ENCODE measurements at places on chromosomes 2 and 18. TPM values are rescaled to one million over a fixed set of nuclear protein-coding genes. Genes with fewer than 3 reads are reported as not detected.

- peak; percentile 77 for DNase-seq
These were observed 26.6 kb upstream of the CATIP start for GRCh38 chr2:218329826-218330593.

DNA sequence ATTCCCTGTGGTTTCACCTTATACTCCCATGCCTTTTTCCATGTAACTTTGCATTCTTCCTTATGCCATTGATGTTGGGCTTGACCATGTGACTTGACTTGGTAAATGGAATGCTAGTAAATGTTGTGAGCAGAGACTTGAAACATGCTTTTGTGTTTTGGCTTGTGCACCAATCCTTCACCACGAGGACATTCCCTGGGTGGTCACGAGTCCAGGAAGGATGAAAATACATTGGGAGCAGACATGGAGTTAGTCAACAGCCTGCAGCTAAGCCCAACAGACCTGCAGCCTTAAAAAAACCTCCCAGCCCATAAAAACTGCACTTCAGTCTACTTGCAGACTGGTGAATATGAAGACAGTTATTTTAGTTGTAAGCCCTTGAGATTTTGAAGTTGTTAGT, 116.5 kb upstream of the SPATS2L start:
- no peak for DNase-seq

GRCh38 chr18:59461171-59461570, 102.1 kb upstream of the LMAN1 start:
- no peak for DNase-seq

The FZD7 gene
- 4.2 TPM for total RNA-seq

DNA sequence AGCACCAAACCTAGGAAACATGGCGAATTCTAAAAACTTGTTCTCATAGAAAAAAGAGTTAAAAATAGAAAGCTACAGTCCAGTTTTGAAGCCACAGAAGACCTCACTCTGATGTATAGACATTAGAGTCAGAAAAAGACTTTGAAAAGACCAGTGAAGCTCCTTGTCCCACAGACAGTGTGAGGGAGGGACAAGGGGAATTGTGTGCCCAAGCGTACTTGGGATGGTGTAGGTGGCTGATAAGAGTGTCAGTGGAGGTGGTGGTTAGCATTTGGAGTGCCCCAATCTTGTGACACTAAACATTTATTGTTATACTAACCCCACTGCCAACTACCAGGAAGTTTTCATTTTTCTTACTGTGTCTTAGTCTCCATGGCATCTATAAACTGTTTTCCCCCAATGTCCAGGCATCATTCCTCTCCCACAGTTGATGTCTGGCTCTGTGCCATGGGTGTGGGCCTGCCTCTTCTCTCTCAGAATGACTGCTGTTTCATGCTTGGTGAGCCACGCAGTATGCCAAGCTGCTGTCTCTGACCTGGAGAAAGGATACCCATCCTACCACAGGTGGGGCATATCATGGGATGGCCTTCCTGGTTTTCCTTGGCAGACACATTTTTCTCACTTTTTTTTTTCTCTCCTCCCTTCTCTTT, 161.4 kb downstream of the RPIA start:
- no peak for DNase-seq

The SLC11A1 gene
- 397 TPM for total RNA-seq

The SFTPB gene
- total RNA-seq: 56,223 TPM

- peak; percentile 39 for DNase-seq
These were observed 31.3 kb upstream of the CNTNAP5 start for GRCh38 chr2:123993728-123994323.

The CNRIP1 gene
- 11.4 TPM for total RNA-seq

DNA sequence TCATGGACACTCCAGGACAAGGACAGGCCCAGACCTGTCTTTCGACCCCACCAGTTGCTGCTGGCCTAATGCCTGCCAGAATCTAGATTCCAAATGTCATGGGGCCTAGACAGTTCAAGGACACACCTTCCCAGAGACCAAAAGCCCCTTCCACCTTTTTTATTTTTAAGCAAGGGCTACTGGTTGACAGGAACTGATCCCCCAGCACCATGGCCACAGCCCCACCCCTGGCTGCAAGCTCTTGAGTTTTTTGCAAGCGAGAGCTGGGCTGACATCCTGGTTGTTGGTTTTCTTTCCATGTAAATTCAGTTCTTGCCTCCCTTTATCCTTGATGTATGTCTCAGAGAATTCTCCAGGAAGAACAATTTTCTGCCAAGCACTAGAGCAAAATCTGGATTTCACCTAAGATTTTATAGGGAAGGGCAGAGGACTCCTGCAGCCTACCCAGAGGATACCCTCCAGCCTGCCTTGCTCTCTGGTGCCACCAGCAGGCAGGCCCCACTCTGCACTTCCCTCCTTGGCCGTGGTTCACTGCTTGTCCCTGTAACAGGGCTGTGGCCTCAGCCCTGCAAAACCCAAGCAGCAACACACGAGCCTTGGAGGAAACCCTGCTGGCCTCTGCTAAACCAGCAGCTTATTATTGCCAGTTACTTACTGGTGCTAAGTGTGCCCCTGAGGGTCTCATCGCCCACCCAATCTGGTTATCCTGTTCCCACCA, 97.7 kb downstream of the TWIST2 start:
- peak; percentile 50 for DNase-seq

The SNORC gene
- total RNA-seq: 2.1 TPM

The SERPINB13 gene
- not detected for total RNA-seq

DNA sequence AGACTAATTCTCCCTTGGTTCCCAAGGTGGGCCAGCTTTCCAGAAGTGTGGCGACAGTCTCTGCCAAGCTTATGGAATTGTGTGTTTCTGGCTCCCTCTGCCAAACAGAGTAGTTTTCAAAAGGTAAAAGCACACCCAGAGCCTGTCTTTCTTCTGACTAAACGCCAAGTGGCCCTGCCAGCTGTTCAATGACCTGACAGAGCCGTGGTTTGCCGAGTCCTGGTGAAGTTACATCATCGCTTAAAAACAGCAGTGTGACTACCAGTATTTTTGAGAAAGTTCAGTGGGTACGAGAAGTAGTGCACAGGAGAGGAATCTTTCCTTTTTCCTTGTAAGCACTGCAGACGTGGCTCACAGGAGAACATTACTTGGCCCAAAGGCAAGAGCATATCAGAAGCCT, 1.9 kb downstream of the PER2 start:
- peak; percentile 86 for DNase-seq

DNA sequence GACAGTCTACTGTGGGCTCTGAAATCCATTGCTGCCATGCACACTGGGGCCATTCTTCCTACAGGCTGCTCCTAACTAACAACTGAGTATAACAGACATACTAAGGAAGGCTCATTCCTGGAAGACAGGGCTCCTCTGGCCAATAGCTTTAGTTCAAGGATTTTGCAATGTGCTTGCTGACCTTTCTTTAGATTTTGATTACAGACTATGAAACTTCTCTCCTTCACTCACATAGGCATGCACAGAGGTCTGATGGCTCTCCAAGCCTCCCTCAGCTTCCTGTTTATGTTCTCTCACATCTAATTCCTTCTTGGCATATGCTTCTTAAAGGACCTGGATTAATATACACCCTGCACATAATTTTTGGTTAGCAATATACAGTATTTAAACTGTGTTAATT, 34.4 kb upstream of the ROCK1 start:
- no peak for DNase-seq

DNA sequence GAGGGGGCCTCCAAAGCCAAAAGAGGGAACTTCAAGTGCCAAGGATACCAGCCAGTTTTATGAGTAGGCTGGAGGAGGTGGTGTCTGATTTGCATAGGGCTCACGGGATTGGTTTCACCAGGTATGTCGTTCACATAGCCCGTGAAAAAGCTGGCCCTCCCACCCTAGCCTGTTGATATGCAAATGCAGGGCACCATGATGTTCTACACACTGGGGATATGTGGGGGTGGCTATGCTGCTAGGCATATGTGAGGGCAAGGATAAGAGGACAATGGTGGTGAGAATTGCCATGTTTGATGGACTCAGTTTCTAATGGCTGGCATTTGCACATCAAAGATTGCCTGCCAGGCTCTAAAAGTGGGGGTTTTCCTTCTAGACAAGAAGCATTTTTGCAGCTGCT, 378.6 kb downstream of the DPP10 start:
- DNase-seq: no peak

- DNase-seq: no peak
These were observed 27.4 kb downstream of the EIF4E2 start for GRCh38 chr2:232577841-232578240.

The MALT1 gene
- total RNA-seq: 20.5 TPM

The NPAS2 gene
- 14.0 TPM for total RNA-seq
